Cardiac muscle cell (in vitro differentiated cells and primary cell): ENCODE measurements at places on chromosomes 1 and 21. TPM values are rescaled to one million over a fixed set of nuclear protein-coding genes. Genes with fewer than 3 reads are reported as not detected.

DNA sequence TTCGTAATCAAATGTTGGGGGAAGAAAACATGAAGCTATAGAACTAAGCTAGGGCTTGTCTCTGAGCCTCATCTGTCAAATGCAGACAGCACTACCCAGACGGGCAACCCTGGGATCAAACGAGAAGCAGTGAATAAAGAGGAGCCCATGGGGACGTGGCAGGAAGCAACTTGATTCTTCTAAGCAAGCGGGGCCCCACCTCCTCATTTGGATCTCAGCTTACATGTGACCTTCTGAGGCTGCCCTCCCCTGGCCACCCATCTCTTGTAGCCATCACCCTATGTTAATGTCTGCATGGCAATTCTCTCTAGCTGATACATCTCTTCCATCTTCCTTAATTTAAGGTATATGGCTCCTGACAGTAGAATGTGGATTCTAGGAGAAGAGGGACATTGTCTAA, 171.3 kb downstream of the IGSF21 start:
- H3K27me3 ChIP-seq, result peaks cover 8% of the 10 kb centered on the region
- DNase-seq, result no peak
- no peaks in the 10 kb centered on the region for H3K4me1 ChIP-seq
- no peak overlapping the region for H3K27ac ChIP-seq
- no peaks in the 10 kb centered on the region for H3K36me3 ChIP-seq

- H3K4me3 ChIP-seq, result no peak overlapping the region
- no peak for DNase-seq
- peaks cover 11% of the 10 kb centered on the region for H3K4me1 ChIP-seq
- H3K36me3 ChIP-seq, result no peaks in the 10 kb centered on the region
- H3K27ac ChIP-seq, result no peak overlapping the region
These were observed 175.4 kb downstream of the HS2ST1 start for GRCh38 chr1:87089823-87090222.

DNA sequence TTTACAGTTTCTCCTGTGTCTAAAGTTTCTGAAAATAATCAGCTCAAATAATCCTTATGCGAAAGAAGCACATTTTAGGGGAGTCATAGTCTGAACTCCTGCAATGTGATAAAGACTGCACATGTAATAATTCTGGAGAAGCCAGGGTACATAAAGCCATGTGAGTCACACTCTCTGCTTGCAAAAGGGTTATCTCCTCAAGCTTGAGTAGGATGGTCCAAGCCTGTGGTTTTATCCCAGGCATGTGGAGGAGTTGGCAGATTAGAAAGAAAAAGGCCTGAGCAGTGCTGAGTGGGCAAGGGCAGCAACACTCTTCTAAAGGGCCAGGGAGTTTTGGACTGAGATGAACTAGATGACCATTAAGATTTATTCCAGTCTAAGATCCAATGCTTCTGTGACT, 220.4 kb downstream of the RHOU start:
- peak; percentile 93 for DNase-seq
- no peak overlapping the region for H3K4me3 ChIP-seq
- H3K4me1 ChIP-seq, result no peaks in the 10 kb centered on the region
- H3K27ac ChIP-seq, result no peak overlapping the region

- no peaks in the 10 kb centered on the region for H3K27me3 ChIP-seq
- H3K4me3 ChIP-seq, result no peak overlapping the region
- H3K4me1 ChIP-seq, result no peaks in the 10 kb centered on the region
- no peak for DNase-seq
These were observed 10.0 kb upstream of the RCSD1 start for GRCh38 chr1:167620002-167620401.

Gene KCTD3
- total RNA-seq, result 26.6 and 40.8 TPM in 2 replicates

Gene SPATA17
- 1.2 TPM in 2 replicates for total RNA-seq

GRCh38 chr1:226882631-226883409, 12.4 kb downstream of the PSEN2 start:
- H3K27me3 ChIP-seq, result no peaks in the 10 kb centered on the region
- DNase-seq, result peak; percentile 40
- peaks cover 3% of the 10 kb centered on the region for H3K4me1 ChIP-seq
- H3K36me3 ChIP-seq, result no peaks in the 10 kb centered on the region
- no peak overlapping the region for H3K27ac ChIP-seq
- H3K4me3 ChIP-seq, result no peak overlapping the region

GRCh38 chr21:35254006-35254764, 205.1 kb upstream of the RUNX1 start:
- no peaks in the 10 kb centered on the region for H3K36me3 ChIP-seq
- H3K4me3 ChIP-seq, result no peak overlapping the region
- peaks cover 10% of the 10 kb centered on the region for H3K4me1 ChIP-seq
- no peak overlapping the region for H3K27ac ChIP-seq
- peak; percentile 88 for DNase-seq
- H3K27me3 ChIP-seq, result peaks cover 9% of the 10 kb centered on the region

Gene SH3BGR
- 116 and 168 TPM in 2 replicates for total RNA-seq

DNA sequence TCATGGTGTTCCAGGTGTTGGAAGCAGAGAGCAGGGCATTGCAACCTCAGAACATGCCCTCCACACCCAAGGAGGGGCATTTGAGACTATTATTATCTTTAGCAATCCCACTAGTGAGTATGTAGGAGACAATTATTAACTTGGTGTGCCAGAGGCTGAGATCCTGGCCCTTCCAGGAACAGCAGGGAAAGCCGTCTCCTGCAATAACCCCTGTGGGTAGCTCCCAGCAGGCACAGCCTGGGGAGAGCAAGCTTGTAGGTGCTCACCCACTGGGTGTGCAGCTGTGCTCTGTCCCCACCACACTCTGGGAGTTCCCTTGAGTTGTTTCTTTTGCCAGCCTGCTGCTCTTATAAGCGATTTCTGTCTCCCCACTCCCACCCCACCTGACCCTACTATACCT, 10.3 kb downstream of the CFAP107 start:
- no peak overlapping the region for H3K4me3 ChIP-seq
- no peak overlapping the region for H3K27ac ChIP-seq
- no peak for DNase-seq
- no peaks in the 10 kb centered on the region for H3K36me3 ChIP-seq

- DNase-seq, result no peak
- no peaks in the 10 kb centered on the region for H3K4me1 ChIP-seq
- no peak overlapping the region for H3K4me3 ChIP-seq
- H3K27me3 ChIP-seq, result no peaks in the 10 kb centered on the region
These were observed 21.9 kb upstream of the LAX1 start for GRCh38 chr1:203743091-203743571.

DNA sequence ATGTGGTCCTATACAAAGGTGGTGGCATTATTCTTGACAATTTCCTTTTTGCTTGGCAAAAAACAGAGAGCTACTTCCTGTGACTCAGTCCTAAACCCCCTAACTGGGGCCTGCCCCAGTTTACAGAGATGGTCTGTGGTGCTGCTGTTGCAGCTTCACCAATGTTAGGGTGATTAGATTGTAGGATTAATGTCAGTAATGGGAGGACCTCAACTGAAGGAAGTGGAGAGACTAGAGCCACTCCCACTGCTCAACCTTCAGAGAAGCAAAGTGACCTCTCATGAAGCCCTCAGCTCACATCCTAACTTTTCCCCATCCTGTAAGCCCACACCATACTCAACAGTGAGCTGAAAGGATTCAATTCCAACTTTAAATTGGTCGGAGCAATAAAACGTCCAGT, 3.6 kb downstream of the S100A6 start:
- no peak overlapping the region for H3K4me3 ChIP-seq
- no peak for DNase-seq
- peaks cover 7% of the 10 kb centered on the region for H3K4me1 ChIP-seq
- H3K36me3 ChIP-seq, result no peaks in the 10 kb centered on the region
- no peaks in the 10 kb centered on the region for H3K27me3 ChIP-seq

Gene KRTAP19-3
- total RNA-seq, result not detected in 2 replicates

GRCh38 chr1:221743416-221744208, 1.7 kb upstream of the DUSP10 start:
- H3K27me3 ChIP-seq, result no peaks in the 10 kb centered on the region
- peak overlapping the region; percentile 50 for H3K4me3 ChIP-seq
- DNase-seq, result no peak
- peak overlapping the region; percentile 85 for H3K27ac ChIP-seq
- H3K36me3 ChIP-seq, result no peaks in the 10 kb centered on the region

- H3K27ac ChIP-seq, result no peak overlapping the region
- no peak for DNase-seq
- H3K4me3 ChIP-seq, result no peak overlapping the region
These were observed 60.6 kb downstream of the NAV1 start for GRCh38 chr1:201599548-201599947.

GRCh38 chr21:28937737-28938136, 54.9 kb downstream of the LTN1 start:
- no peak overlapping the region for H3K4me3 ChIP-seq
- H3K36me3 ChIP-seq, result peaks cover 19% of the 10 kb centered on the region
- H3K4me1 ChIP-seq, result no peaks in the 10 kb centered on the region
- no peak overlapping the region for H3K27ac ChIP-seq
- DNase-seq, result no peak

DNA sequence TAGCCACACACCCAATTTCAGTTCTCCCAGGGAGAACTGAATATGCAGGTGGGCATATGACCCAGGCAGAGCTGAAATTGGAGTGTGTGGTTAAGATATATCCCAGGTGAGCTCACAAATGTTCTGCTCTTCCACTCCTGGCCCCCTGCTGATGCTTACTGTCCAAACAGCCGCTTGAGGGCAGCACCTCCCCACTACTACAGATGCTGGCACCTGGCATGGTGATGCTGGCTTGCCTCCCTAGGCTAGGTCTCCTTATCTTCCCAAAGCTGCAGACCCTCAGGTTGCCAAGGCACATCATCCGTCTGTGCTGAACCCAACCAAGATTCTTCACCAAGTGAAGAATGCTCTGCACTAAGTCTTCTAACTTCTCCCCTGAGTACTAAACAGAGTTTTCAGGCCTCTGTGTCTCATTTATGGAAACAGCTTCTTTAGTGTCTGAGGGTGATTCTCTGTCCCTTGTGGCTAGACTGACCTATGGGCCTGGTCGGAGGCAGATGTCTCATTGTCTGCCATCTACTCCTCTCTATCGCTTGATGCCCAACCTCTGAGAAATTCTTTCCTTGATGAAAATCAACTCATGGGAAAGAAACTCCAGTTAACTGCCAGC, 27.2 kb downstream of the XCL1 start:
- peak; percentile 88 for DNase-seq
- H3K4me1 ChIP-seq, result peaks cover 38% of the 10 kb centered on the region
- no peaks in the 10 kb centered on the region for H3K27me3 ChIP-seq

Gene TAS1R1
- total RNA-seq, result not detected in 2 replicates

DNA sequence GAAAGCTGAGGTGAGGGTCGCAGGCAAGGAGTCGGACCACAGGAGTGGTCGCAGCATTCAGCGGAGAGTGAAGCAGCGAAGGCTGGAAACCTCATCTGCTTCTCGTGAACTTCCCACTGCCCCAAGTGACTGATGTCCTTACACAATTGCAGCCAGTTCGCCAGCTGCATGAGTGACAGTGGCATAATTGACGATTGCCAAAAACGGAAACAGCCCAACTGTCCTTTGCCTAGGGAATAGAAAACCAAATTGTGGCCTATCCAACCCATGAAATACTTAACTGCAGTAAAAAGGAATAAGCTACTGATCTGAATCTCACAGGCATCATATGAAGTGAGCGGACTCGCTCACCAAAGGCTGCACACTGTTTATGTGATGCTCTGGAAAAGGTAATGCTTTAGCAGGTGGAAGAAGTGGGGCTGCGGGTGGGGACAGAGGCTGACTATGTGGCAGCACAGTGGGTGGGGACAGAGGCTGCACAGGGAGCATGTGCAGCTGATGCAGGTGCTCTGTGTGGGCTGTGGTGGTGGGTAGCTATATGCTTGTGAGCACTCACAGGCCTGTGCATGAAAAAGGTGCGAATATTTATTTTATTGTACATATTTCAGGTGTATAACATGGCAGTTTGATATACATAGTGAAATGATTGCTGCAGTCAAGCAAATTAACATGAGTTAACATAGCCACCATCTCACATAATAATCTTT, 4.2 kb upstream of the NLRP3 start:
- no peaks in the 10 kb centered on the region for H3K4me1 ChIP-seq
- H3K36me3 ChIP-seq, result no peaks in the 10 kb centered on the region
- no peak for DNase-seq
- no peaks in the 10 kb centered on the region for H3K27me3 ChIP-seq
- no peak overlapping the region for H3K27ac ChIP-seq
- no peak overlapping the region for H3K4me3 ChIP-seq

GRCh38 chr1:4796161-4797015, 142.0 kb downstream of the AJAP1 start:
- peaks cover 12% of the 10 kb centered on the region for H3K27me3 ChIP-seq
- DNase-seq, result no peak

Gene PGLYRP4
- total RNA-seq, result not detected in 2 replicates

DNA sequence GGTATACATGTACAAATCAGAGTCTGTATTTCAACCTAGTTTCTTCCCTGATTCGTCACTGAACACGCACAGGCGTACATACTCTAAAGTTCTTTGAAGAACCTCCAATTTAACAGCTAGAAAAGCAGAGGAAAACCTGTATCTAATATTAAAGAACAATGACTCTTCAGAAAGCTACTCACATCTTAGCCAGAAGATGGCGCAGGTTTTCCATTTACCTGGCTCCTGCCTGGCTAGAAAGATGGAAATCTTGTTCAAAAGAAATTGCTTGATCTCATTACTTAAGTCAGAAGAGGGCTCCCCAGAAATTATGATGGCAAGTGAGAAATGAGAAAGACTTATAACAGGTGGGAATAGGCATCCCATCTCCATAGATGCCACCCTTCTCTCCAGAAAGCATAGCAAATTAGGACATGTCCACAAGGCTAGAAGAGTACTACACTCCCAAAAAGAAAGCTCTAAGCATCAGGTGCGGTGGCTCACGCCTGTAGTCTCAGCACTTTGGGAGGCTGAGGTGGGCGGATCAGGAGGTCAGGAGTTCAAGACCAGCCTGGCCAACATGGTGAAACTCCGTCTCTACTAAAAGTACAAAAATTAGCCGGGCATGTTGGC, 19.0 kb upstream of the L1TD1 start:
- H3K36me3 ChIP-seq, result no peaks in the 10 kb centered on the region
- no peaks in the 10 kb centered on the region for H3K27me3 ChIP-seq

Gene ORC1
- total RNA-seq, result 2.2 and 4.5 TPM in 2 replicates
